Stimulated activated naive CD4-positive, alpha-beta T cell (primary cell): ENCODE measurements at places on chromosomes 5 and 9.
A peak's percentile ranks its signal among the peaks of the same experiment; 100 is the strongest.

GRCh38 chr9:74697535-74697934 lies 190.2 kb downstream of the TRPM6 start:
- no peak for DNase-seq

- DNase-seq: no peak
Observed at GRCh38 chr9:122988141-122988540, 45.3 kb upstream of the GPR21 start.

DNA sequence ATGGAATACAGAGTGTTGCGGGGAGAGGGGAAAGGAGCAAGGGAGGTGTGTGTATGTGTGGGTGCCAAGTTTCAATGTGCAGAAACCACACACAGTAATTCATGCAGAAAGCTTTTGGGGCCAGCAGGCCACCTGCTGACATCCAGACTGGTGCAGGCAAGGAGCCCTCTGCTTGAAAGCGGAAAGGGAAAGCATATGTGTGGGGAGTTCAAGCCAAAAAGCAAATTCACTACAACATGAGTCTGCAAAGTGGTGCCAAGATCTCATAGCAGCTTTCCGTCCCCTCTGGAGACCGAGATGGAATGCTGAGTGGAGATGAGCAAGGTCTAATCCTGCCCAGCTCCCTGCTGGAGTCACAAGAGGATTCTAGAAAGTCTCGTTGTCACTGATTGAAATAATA lies 159.7 kb upstream of the VLDLR start:
- no peak for DNase-seq

DNA sequence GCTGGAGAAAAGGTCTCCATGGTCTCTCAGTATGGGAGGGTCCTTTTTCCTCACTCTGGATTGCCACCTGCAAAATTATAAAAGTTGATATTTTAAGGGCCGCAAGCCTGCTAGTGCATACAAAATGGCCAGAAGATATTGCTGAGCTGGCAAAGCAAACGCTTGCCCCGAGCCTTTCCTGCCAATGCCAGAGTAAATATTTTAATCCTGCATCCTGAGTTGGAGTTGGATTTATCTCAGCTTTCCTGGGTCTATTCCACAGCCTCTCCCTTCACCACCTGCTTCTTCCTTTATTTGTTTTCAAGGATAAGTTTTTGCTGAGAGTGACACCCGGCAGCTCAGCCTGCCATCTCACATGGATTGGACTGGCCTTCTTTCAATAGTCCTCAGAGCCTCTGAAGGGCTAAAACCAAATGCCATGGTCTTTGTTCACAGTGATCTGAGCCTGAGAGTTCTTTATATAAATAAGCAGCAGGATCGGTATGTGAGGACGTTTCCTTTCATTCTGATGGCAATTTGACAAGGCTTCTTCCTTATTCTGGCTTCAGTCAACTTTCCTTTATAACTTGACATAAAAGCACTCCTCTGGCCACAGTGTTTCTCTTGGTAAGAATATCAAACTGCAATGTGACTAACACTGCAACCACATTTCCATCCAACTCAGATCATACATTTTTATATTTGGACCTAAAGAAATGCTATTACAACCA lies 170.1 kb downstream of the ADAMTS12 start:
- DNase-seq: no peak

GRCh38 chr5:95842854-95843544 lies 20.5 kb upstream of the GLRX start:
- DNase-seq: peak; percentile 26

DNA sequence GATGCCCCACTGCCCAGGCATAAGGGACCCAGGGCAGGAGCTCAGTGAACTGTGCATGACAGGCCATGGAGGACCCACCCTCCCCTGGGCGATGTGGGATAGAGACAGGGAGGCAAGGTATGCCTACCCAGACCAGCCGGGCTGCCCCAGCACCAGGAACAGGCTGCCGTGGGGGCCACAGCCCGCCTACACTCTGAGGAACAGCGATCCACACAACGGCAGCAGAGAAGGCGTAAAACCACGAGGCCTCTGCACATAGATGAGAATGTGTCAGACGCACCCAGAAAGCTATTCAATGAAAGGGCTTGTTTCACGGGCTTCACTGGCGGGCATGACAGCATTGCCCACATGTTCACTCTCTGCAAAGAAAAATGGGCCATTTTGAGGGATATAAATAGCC lies 49.5 kb downstream of the SEMA4D start:
- no peak for DNase-seq
